Activated B cell treated with CpG ODN at 0.5 μM for 24 hours (primary cell): ENCODE measurements at places on chromosomes 5 and 9.

DNA sequence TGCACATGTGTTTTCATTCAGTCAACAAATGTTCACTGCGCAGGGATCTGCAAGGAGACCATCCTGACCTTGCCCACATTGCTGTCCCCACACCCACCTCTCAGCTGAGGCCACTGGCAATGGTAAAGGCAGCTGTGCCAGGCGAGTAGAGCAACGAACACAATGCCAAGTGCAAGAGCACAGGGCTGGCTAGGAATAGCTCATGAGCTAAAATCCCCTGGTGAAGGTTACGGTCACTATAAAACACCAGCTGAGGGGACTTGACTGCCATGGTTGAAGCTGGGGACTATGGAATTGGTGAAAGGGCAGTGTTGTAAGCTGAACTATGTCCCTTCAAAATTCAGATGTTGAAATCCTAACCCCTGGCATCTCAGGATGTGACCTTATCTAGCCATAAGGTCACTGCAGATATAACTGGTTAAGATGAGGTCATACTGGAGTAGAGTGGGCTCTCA lies 96.1 kb downstream of the OTULIN start:
- no peak for DNase-seq

DNA sequence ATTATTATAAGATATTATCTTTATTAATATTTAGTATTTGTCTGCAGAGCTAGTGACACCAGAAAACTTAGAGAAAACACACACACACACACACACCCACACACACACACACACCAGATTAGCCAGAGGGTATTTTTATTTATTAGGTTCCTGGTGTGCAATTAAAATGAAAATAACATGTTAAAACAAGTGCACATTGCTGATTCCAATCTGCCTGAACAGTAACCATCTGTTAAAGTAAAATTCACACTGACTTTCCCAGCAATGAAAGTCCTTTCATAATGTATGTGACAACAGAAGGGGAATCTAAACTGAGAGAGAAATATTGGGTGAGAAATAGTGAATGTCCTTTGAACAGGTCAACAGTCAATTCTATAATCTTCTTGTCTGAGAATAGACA lies 2323.5 kb upstream of the ACO1 start:
- DNase-seq = no peak

- DNase-seq = peak; percentile 61
Measured at GRCh38 chr9:114387680-114388356, at the start of gene AKNA. AKNA (minus strand) TSS chr9:114387982; CDS start chr9:114381333, 6,649 bp downstream.

DNA sequence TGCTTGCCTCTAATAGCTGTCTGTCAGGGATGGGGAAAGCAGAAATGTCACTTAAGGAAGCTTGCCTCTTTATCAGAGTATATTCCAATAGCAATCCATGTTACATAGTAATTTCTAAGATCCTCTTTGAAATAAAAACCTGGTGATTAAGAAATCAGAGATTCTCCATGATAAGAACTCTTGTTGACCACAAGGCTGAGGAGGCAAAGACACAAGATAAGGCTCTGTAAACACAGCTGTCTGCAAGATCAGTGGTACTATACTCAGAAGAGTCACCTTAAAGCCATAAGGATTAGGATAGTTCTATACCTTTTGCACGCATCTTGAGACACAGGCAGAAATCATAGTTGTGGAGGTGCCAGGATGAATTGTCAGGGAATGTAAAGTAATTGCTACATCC lies 40.3 kb downstream of the HEXB start:
- DNase-seq = no peak

DNA sequence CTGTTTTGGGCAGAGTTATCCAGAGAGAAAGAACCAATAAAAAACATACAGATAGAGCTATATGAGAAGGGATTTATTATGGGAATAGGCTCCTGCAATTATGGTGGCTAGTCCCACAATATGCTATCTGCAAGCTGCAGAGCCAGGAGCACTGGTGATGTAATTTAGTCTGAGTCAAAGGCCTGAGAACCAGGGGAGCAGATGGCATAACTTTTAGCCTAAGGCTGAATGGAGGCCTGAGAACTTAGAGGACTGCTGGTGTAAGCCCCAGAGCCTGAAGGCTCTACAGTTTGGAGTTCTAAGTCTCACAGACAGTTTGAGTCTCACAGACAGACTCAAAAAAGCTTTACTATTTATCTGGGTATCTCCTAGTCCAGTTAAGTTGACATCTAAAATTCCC lies 263.8 kb downstream of the FBXL7 start:
- no peak for DNase-seq

- DNase-seq = no peak
Measured at GRCh38 chr5:110258460-110259216, 467.8 kb downstream of the TMEM232 start.
